ENCODE measurements at places on chromosomes 7 and 10.

GRCh38 chr7:151298765-151299164, 42.8 kb upstream of the NUB1 start:
- DNase-seq: no peak

DNA sequence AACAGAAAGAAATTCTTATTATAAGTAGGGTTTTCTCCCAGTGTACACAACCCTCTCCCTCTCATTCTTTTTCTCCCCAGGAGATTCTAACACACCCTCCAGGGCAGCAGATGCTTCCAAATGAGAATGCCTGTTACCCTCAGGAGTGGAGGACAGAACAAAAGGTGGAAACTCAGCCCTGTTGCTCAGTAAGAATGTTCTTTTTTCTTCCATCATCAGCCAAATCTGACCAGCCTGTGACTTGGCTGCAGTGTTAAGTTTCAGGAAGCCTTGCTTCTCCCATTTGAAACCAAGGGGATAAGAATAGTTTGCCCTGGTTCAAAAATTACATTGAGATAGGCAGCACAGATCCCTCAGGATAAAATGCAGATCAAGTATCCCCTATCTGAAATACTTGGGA, 77.5 kb upstream of the EEPD1 start:
- DNase-seq: no peak

DNA sequence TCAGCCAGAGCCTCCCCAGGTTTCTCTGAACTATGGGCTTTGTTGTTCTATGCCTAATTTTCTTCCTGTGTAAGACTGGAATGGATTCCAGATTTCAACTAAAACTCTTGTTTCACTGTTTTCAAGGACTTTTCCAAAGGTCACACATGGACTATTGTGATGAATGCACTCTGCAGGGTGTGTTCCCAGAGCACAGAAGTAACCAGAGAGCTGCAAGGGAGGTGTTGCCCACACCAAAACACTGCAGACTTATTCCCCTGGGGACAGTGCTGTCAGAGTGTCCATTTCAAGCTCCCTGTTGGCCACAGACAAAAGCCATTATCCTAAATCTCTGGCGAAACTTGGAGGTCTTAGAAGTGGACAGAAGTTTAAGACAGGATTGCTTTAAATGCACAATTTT, 231.6 kb downstream of the TRIL start:
- DNase-seq: no peak

- DNase-seq: no peak
Measured at GRCh38 chr7:21076574-21076973, 289.9 kb upstream of the SP8 start.

DNA sequence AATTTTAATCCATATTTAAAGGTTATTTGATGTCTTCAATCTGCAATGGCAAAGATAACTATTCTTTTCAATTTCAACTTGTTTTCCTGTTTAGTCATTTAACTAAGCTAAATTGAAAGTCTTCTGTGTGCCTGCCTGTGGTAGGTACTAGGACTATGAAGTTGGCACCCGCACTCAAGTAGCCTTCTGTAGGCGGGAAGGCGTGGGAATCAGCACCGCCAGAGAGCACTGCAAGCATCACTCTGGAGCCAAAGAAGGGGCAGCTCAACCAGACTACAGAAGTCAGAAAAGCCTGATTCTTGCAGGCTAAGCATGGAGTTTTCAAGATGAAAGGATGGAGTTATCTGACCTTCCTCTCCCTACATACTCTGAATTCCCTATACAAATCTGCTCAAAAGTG, 269.0 kb upstream of the PHF14 start:
- no peak for DNase-seq

DNA sequence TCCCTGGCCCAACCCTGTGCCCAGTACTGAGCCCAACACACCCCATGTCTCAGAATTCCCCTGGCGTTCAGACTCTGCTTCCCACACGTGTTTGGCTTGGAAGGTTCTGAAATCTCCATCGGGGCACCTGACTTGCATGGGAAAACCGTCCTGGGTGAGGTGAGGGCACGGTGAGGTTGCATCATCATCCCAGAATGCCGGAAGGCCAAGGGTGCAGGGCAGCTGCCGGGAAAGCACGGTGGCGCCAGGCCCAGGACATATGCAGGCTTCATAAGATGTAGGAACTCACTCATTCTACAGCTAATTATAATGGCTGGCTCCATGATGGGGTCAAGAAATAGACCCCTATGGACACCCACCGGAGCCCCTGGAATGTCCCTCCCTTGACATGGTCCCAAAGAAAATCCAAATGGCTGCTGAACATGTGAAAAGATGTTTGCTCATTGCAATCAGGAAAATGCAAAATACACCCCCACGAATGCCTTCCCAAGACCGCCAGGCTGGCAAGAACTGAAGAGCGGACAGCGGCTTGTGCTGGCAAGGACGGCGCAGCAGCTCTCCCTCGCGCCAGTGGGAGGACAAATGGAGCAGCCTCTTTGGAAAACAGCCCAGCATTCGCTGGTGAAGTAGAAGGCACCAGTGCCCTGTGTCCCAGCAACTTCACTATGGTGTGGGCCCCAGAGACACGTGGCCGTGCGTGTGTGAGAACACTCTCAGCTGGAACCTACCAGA, 2.3 kb downstream of the KNDC1 start:
- peak; percentile 18 for DNase-seq

GRCh38 chr7:155988416-155988815, 176.2 kb upstream of the SHH start:
- DNase-seq: no peak

DNA sequence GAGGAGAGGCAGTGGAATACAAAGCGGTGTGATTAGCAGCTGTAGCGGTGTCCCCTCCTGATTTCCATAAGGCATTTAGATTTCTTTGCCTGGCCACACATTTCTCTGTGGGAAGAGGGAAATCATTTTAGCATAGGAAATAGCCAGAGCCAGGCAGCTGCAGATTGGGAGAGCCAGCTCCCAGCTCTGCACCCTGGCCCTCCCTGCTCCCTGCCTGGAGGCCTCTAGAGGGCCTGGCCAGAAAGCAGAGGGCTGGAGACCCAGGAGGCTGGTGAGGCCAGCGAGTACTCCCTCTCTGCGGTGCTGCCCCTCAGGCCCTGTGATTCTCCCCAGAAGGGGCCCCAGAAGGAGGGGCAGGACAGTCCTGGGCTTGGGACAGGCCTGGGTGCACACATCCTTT, 85.7 kb downstream of the C10orf105 start:
- no peak for DNase-seq

DNA sequence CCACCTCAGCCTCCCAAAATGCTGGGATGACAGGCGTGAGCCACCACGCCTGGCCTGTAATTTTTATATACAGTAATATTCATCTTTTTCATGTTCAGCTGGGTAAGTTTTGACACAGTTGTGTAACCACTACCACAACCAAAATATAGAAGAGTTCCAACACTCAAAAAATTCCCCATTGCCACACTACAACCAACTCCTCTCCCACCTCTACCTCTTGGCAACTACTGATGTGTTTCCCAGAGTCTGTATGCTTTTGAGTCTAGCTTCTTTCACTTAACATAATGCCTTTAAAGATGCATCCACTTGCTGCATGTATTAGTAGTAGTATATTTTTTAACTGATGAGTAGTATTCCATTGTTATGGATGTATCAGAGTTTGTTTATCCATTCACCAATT, 90.7 kb downstream of the SRPK2 start:
- DNase-seq: no peak

GRCh38 chr10:73097305-73097670, 622 bp upstream of the P4HA1 start:
- DNase-seq: no peak

GRCh38 chr10:127449490-127449889, 99.6 kb upstream of the NPS start:
- DNase-seq: no peak

DNA sequence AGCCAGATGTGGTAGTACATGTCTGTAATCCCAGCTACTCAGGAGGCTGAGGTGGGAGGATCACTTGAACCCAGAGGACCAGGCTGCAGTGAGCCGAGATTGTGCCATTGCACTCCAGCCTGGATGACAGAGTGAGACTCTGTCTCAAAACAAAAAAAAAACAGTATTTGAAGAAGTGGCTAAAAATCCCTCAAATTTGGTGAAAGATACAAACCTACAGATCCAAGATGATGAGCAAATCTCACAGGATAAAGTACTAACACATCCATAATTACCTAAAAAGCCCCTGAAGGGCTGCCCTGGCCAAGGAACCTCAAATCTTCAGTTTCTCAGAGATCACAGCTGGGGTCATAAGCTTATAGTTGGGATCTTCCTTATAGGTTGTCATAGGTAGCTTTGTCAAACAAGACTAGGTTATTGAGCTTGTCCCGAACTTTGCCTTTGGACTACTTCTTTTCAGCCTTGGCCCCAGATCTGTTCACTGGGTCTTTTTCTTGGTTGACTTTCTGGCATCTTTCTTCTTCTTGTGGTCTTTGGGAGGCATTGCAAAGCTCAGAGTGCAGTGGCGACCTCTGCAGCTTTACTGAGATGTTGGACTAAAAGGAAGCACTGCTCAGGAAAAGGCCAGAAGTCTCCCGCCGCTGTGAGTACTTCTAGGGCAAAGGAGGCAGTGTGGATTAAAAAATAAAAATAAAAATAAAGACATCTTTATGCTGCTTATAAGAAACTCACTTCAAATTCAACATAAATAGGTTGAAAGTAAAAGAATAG, 28.6 kb upstream of the SAR1A start:
- DNase-seq: no peak

GRCh38 chr7:43481902-43482678, 100.8 kb upstream of the STK17A start:
- DNase-seq: no peak

- peak; percentile 93 for DNase-seq
Measured at GRCh38 chr10:42926843-42927242, 144.2 kb downstream of the BMS1 start.

DNA sequence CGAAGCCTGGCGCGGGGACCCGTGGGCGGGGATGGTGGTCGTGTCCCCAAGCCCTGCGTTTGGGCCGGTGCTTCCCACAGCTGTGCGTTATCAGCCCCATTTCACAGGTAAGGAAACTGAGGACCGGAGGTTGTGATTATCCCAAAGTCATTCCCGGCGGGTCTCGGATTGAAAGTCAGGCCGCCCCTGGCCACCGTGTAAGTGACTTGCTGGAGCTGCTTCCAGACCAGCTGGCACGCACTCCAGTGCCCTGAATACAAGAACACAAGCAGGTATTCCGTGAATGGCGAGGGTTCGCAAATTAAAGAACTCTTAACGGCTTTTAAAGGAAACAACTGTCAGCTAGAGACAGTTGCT, 675 bp upstream of the ATE1 start:
- peak; percentile 16 for DNase-seq

DNA sequence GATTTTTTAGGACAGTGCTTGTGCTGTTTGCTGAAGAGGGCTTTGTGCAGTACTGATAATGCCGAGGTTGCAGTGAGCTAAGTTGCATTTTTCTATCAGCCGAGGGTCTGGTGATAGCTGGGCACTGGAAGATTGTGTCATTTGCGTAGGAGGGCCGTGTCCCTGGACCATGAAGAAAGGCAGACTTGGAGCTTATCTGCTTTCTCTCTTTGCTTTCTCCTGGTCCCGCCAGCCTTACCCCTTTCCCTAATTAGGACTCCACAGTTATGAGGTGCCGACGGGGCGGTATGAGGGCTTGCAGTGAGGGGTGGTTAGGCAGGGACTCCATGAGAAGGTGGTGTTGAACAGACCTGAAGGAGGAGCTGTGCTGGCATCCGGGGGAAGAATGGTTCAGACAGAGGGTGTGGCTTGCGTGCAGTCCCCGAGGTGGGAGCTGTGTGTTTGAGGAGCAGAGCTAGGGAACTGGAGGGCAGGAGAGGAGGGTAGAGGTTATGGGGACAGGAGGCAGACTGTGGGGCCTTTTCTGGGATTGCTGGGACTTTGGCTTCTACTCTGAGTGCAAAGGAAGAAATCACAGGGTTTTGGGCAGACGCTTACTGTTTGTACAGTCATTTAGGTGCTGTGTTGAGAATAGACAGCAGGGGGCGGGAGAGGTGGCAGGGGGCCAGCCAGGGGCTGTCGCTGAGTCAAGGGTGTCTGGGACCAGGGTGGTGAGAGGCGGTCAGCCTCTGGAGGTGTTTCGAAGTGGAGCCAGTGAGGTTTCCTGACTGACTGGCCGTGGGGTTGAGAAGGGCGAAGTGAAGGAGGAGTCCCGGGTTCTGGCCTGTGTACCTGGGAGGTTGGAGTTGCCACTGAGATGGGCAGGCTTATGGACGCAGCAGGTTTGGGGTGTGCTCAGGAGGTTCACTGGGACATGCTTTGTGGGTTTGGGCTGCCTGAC, 43.4 kb downstream of the PRF1 start:
- DNase-seq: peak; percentile 90

GRCh38 chr10:69242040-69242851, 22.1 kb downstream of the HKDC1 start:
- DNase-seq: no peak

- no peak for DNase-seq
Measured at GRCh38 chr10:132172091-132173066, 14.4 kb upstream of the DPYSL4 start.

DNA sequence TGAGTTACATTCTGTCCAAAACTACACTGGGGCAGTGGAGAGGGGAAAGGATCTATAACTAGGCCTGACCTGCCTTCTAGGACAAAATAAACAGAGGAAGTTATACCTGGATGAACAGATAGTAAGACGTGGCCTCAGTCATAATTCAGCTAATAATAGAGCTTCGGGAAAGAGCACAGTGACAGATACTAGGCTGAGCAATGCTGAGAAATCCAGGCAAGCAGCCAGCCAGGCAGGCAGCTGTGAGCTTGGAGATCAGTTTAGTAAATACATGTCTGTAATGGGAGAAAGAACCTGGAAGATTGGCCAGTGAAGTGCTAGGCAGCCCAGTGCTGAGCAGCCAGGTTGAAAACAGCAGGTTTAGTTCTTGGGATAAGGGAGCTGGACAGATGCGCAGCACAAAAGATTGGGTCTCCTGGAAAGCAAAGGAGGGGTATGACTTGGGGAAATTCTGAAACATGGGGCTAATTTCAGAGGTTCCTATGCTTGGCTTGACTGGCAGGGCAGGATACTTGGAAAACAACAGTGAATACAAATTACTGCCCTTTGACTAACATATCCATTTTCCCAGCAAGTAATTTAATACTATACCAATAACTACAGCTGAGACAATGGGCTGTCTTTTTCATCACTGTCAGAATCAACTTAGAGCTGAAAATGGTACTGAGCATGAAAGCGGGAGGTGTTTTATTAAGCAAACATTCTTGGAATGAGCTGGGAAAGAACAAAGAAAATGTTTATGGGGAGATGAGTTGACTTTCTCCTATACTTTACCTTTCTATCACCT, 140.8 kb downstream of the DGKB start:
- peak; percentile 27 for DNase-seq

DNA sequence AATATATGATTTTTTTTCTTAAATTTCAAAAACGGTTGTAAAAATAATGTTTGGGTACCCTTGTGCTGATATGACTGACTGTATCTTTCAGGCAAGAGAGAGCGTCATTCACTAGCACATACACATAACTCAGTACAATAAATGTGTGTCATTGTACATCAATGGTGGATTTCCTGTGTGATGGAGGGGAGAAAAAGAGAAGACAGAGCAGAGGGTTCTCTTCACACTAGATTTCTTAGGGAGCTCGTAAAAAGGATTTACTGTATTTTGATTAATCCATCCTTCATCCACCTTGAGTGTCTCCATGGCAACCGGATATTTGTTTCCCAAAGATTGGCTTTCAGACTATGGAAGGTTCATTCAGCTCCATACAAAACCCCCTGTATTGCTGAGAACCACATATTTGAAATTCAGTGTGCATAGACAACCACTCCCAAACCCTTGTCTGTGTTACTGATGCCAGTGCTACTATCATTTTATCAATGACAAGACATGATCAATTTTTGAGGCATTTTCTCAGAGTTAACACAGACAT, 150.6 kb downstream of the AKR1D1 start:
- DNase-seq: no peak
